HFF-Myc (cell line): ENCODE measurements at places on chromosomes 2 and 18.

- peak; percentile 26 for DNase-seq
Observed at GRCh38 chr2:55590810-55591440, 26.5 kb downstream of the PPP4R3B start.

DNA sequence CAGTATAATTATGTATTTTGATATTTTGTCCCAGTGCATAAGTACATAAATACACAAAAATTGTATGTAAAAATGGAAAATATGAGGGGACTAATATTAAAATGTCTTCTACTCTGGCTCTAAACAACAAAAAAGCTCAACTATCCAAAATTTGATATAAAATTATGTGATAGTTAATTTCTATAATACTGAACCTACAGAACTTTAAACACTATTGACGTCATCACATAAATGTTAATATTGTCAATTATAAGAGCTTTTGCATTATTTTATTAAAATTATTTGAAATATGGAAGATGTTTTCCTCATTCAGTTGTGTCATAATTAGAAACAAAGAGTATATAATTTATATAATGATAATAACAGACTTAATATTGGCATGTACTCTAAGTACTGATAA lies 1139.7 kb upstream of the TMEFF2 start:
- no peak for DNase-seq

DNA sequence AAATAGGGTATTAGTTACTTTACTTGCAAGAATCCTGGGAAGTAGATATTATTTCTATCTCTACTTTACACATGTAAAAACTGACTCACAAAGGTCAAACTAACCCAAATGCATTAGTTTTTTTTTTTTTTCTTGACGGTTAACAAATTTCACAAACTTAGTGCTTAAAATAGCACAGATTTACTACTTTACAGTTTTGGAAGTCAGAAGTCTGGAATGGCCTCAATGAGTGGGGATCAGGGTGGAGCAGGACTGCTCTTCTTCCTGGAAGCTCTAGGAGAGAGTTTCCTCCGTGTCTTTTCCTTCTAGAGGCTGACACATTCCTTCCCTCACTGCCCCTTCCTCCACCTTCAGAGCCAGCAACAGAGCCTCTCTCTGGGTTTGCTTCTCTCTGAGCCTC lies 117.2 kb downstream of the COL6A3 start:
- DNase-seq, result no peak

DNA sequence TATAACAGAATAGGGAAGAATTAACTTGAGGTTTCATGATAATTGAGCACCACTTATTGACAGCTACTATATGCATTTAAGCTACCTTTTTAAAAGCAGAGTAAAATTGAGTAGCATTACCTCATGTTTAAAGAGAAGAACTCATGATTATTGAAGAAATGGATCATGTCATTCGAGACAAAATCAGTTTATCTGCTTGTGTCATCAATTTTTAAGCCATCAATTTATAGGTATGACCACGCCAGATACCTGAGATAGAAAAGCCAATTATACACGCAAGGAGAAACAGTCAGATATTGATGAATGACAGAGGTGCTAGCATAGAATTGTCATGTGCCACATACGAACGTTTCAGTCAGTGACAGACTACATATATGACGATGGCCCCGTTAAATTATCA lies 28.4 kb downstream of the DSG2 start:
- no peak for DNase-seq

GRCh38 chr2:145617420-145617819 lies 1097.5 kb upstream of the ZEB2 start:
- DNase-seq, result no peak

DNA sequence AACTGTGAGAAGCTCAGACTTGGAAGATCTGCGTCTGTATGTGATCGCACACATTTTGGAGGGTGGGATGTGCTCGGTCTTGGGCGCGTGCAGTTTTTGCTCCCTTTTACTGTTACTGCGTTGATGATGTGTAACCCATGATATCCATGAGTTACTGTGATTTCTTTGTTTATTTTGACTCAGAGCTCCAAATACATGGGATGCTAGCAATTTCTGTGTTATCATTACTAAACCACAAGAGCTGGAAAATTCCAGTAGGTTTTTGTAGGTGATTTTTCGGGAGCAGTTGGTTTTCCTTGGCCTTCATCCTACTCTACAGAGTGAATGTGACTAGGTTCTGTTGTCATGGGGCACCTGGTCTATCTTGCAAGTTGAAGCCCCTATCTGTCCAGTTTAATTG lies 124.2 kb downstream of the AGAP1 start:
- DNase-seq, result no peak

GRCh38 chr2:63044362-63045327 lies 6.0 kb upstream of the OTX1 start:
- DNase-seq, result no peak

DNA sequence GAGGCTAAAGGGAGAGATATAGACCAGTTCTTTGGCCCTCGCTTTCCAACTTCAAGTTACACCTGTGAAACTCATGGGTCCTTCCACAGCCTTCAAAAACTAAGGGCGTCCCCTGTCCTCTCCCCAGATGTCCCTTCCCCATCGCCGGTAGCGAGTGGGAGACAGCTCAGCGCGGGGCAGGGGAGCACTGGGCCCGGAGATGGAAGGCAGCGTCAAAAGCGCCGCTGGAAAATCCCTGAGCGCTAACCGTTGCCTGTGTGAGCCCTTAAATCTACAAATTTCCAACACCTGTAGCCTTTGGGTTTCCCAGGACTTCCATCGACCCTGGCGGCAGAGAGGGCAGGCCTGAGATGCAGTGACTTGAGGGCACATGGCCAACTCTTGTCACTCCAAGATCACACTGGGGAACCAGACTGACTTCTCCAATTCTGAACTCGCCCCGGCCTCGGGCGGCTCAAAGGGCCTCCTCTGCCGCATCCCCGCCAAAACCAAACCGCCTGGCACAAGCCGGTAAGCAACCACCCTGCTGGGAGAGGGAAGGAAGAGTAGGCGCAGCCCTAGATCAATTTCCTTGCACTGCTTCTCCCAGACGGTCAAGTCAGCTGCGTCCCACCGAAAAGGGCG lies 879 bp upstream of the EPAS1 start:
- no peak for DNase-seq

GRCh38 chr18:49699303-49699702 lies 114.0 kb downstream of the ACAA2 start:
- DNase-seq, result no peak

- DNase-seq, result no peak
Observed at GRCh38 chr2:42569116-42569711, 782 bp downstream of the MTA3 start.

GRCh38 chr2:47232738-47233415 lies 77.8 kb upstream of the STPG4 start:
- DNase-seq, result no peak

DNA sequence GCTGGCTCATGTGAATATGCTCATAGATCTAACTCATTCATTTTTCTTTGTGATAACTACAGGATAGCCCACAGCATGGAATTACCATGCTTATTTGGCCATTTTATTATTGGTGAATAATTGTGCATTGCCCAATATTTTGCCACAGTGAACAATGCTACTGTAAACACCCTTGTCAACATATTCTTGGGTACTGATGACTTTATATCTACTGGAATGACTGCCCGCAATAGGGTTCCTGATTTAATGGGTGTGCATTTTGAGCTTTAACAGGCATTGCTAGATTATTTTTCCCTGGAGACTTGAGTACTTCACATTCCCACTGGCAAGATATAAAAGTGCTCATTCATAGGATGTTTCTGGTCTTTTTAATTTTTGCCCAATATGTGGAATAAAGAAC lies 42.7 kb upstream of the EVA1A start:
- no peak for DNase-seq

- no peak for DNase-seq
Observed at GRCh38 chr2:217538719-217539118, 464.1 kb downstream of the TNS1 start.

- DNase-seq, result no peak
Observed at GRCh38 chr2:7209757-7210555, 292.7 kb downstream of the RNF144A start.
